Stimulated activated CD8-positive, alpha-beta memory T cell treated with anti-CD3 and anti-CD28 coated beads, Interleukin-7, amount 100 ng/mL, for 24 hours (primary cell): ENCODE measurements at places on chromosomes 11 and 22.

DNA sequence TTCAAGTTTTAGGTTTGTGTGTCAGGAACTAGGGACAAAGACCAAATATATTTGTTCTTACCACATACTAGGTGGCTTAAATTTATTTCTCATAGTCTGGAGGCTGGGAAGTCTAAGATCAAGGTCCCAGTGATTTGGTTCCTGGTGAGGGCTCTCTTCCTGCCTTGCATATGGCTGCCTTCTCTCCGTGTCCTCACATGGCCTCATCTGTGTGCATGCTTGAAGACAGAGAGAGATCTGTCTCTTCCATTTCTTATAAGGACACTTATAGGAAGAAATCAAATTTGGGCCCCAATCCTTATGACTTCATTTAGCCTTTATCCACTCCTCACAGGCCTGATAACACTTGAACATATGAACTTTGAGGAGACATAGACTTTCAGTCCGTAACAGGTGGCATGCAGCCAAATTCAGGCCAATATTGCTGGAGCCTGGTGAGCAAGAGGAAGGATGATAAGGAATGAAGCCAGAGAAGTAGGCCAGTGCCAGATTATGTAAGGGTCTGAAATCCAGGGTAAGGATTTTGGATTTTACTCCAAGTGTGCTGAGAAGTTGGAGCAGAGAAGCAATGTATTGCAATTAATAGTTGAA, 35.1 kb downstream of the TTC17 start:
- DNase-seq = no peak

- no peak for DNase-seq
Measured at GRCh38 chr11:120136356-120136755, 1.6 kb downstream of the TRIM29 start.

GRCh38 chr22:18954990-18955571, 19.0 kb upstream of the PRODH start:
- no peak for DNase-seq

DNA sequence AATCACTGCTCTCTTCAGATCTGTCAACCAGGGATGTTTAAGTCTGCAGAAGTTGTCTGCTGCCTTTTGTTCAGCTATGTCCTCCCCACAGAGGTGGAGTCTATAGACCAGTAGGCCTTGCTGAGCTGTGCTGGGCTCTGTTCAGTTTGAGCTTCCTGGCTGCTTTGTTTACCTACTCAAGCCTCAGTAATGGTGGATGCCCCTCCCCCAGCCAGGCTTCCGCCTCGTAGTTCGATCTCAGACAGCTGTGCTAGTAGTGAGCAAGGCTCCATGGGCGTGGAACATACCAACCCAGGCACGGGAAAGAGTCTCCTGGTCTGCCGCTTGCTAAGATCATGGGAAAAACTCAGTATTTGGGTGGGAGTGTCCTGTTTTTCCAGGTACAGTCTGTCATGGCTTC, 27.6 kb upstream of the CASP12 start:
- DNase-seq = no peak

- DNase-seq = no peak
Measured at GRCh38 chr22:19764636-19765476, 4.3 kb downstream of the TBX1 start.

DNA sequence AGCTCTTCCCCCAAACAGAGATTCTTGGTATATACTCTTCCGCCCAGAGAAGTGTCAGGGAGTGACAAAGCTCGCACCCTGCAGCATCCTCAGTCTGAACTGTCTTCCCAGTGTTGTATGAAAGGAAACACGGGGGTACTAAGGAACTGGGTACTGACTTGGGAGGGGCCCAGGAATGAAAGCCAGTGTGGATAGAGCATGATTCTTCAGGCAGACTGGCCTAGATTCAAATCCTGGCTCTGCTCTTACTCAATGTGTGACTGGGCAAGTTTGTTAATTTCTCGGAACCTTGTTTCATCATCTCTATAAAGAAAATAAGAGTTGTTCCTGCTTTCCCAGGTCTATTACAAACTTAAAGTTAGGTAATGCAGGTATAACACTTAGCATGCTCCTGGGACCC, 266.0 kb upstream of the NARS2 start:
- no peak for DNase-seq

DNA sequence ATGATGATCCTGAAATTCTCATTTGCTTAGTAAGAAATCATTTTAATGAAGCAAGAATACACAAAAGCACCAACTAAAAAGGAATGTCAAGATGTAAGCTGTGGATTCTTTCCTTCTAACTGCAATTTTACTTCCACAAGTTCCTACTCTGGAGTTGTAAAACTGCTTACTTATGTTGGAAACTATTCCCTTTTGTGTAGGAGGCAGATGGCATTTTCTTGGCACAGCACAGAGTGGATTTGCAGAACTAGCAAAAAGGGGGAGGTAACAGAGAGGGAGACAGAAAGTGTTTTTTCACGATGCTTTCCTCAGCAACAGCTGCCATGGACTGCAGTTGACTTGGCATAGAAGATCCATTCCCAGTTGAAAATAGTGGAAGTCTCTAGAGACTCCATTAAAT, 1112.0 kb upstream of the RAG2 start:
- DNase-seq = no peak

DNA sequence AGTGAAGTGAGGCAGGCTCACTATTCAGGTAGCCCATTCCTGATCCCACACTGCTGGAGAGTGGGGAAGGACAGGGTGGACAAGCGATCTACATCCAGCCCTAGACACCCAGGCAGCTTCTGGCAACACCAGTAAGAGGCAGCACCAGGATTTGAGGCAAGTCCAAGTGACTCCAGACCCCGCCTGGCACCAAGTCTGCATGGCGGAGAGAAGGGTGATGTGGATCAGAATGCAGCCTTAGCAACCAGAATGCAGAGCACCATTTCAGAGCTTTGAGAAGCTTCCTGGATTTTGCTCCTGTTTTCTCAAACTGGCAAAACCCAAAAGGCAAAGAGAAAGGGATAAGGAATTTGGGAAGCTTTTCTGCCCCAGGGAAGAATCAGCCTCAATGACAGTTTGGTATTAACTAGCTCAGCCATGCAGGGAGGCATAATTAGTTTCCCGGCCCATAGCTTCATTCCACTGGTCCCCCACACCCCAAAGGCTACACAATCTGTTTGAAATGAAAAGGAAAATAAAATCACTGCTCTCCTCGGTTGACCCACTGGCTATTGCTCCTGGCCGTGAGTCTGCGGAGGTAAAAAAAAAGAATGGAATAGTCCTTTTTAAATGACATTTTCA, 17.3 kb downstream of the GALNT18 start:
- DNase-seq = no peak

- DNase-seq = no peak
Measured at GRCh38 chr11:111691176-111691575, 75.0 kb downstream of the PPP2R1B start.

GRCh38 chr11:118903204-118904015, 19.7 kb downstream of the CXCR5 start:
- DNase-seq = no peak

- DNase-seq = no peak
Measured at GRCh38 chr22:26563022-26563421, 26.9 kb downstream of the TPST2 start.

GRCh38 chr22:33756508-33756949, 163.7 kb downstream of the LARGE1 start:
- no peak for DNase-seq
